ENCODE measurements at places on chromosomes 1 and 21. TPM values are rescaled to one million over a fixed set of nuclear protein-coding genes. Genes with fewer than 3 reads are reported as not detected.

The KIF14 gene
- total RNA-seq = 1.6 TPM

The ZMPSTE24 gene
- total RNA-seq = 46.5 TPM

The CCT3 gene
- 335 TPM for total RNA-seq

The UBE2U gene
- total RNA-seq = not detected

The AADACL3 gene
- not detected for total RNA-seq

The CATSPERE gene
- 0.77 TPM for total RNA-seq

The CYP4X1 gene
- total RNA-seq = not detected

The LCE1A gene
- total RNA-seq = not detected

The DMBX1 gene
- not detected for total RNA-seq

The PIGR gene
- not detected for total RNA-seq

The LRRC38 gene
- total RNA-seq = not detected

The OR2G6 gene
- total RNA-seq = not detected

The RGS7 gene
- under 0.01 TPM for total RNA-seq

The HMGN2 gene
- 190 TPM for total RNA-seq

The PLA2G2A gene
- not detected for total RNA-seq

The NUAK2 gene
- total RNA-seq = 0.43 TPM

Measured in bronchial smooth muscle cell (primary cell).